ENCODE measurements at places on chromosomes 12 and 14. TPM values are rescaled to one million over a fixed set of nuclear protein-coding genes. Genes with fewer than 3 reads are reported as not detected.

Gene INHBC
- not detected for total RNA-seq

Gene BMP4
- 0.75 TPM for total RNA-seq

Gene BTG1
- total RNA-seq: 16.4 TPM

Gene BICDL1
- 0.11 TPM for total RNA-seq

Gene TTLL5
- total RNA-seq: 25.3 TPM

Gene ST8SIA1
- total RNA-seq: 0.37 TPM

Gene PLXNC1
- total RNA-seq: 3.2 TPM

Gene IFI27L2
- total RNA-seq: 59.8 TPM

Gene CALCOCO1
- total RNA-seq: 105 TPM

Gene FGF23
- total RNA-seq: not detected

Gene TRHDE
- 87.2 TPM for total RNA-seq

Gene REC8
- 1.1 TPM for total RNA-seq

Gene PPM1A
- total RNA-seq: 36.5 TPM

Gene KLRB1
- total RNA-seq: not detected

Gene ACACB
- 3.7 TPM for total RNA-seq

Gene MBD6
- 8.1 TPM for total RNA-seq

Gene AKAP5
- total RNA-seq: 0.44 TPM

Gene FAM222A
- 0.37 TPM for total RNA-seq

Gene KCNH3
- not detected for total RNA-seq

Gene PLA2G1B
- total RNA-seq: not detected

Gene KLRG1
- 0.22 TPM for total RNA-seq

Gene B3GNT4
- not detected for total RNA-seq
